NCI-H526 treated with DMSO at 0.1 percent for 48 hours (cell line): ENCODE measurements at places on chromosomes 5 and 9.
A peak's percentile ranks its signal among the peaks of the same experiment; 100 is the strongest.

- DNase-seq = no peak
Observed at GRCh38 chr5:137328991-137329390, 170.1 kb downstream of the SPOCK1 start.

- no peak for DNase-seq
Observed at GRCh38 chr5:77718934-77719610, 57.1 kb downstream of the TBCA start.

- no peak for DNase-seq
Observed at GRCh38 chr5:172110260-172110815, 77.7 kb downstream of the STK10 start.

- no peak for DNase-seq
Observed at GRCh38 chr9:18138656-18139055, 335.3 kb upstream of the ADAMTSL1 start.

GRCh38 chr5:40813698-40814281 lies 15.6 kb upstream of the PRKAA1 start:
- DNase-seq = no peak

DNA sequence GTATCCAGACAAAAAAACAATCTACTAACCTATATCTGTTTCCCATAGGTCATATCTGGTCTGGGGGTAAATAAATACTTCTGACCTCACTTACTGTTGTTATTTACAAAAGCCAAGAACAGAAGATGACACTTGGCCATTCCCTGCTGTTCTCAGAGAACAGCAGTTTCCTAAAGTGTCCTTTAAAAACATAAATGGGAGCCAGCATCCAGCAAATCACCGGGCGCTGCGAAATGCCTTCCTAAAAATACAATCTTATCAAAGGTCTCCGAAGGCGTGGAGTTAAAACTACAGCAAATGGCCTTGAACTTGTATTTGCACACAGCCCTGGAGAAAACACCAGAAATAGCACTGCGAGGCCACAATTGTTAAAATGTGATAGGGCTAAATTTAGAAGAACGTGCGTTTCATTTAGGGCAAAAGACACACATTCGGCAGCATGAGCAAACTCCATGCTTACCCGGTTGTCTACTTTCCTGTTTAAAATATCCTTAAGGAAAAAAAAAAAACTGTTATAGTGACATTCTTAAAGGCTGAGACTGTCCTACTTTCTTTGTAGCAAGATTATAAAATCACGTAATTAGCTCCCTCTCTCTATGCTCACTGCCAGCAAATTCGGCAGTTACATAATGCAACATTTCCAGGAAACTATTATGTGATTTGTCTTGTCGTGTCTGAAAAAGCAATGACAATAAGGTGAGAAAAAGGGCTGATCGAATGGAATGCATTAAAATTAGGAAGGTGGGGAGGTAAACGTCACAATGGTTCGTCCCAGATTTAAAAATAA lies 1.5 kb downstream of the NFIL3 start:
- no peak for DNase-seq

DNA sequence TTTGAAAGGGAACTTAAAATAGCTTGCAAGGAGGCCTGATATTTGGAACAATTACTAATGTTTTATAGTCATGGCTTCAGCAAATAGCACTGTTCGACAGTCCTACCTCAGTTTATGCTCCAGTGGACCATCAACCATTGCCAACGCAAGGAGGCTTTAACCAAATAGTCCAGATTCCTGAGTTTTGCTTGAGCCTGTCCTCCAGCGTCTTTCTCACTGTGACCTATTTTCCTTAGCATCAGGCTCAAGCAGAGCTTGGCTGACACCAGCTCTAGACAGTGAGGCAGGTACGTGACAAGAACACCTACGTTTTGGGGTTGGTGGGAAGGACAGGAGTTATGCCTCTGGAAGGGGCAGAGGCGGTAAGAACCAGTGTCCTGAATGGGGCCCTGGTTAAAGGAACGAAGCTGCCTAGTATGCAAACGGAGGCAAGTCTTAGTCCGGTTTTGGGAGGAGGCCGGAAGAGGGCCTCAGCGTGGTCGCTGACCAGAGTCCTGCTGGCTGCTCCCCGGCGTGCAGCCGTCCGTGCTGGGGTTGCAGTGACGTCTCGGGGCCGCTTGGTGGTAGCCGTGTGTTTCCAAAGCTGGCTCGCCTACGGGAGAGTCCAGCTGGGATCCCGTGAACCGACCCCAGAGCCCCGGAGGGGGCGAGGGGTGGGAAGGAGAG lies 998 bp upstream of the FGF18 start:
- DNase-seq = peak; percentile 32

- no peak for DNase-seq
Observed at GRCh38 chr9:127014216-127014909, 99.8 kb downstream of the RALGPS1 start.

GRCh38 chr9:134526584-134527477 lies 114.8 kb upstream of the COL5A1 start:
- DNase-seq = no peak

GRCh38 chr9:38032266-38033110 lies 36.5 kb downstream of the SHB start:
- no peak for DNase-seq

DNA sequence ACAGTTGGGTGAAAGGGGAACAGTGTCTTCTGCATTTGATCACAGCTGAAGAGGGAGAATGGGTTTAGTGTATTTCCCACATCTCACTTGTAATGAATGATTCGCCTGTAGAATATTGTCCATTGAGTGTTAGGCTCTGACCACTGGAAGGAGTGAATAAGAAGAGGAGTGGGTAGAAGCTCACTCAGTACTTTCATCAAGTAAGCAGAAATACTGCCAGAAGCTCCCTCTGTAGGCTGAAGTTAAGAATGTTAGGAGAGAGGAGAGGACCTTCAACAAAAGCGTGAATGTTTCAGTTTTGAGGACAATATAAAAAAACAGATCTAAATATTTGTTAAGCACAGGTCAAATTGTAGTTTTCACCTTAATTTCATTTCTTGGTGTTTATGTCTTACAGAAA lies 27.5 kb downstream of the FSD1L start:
- no peak for DNase-seq

DNA sequence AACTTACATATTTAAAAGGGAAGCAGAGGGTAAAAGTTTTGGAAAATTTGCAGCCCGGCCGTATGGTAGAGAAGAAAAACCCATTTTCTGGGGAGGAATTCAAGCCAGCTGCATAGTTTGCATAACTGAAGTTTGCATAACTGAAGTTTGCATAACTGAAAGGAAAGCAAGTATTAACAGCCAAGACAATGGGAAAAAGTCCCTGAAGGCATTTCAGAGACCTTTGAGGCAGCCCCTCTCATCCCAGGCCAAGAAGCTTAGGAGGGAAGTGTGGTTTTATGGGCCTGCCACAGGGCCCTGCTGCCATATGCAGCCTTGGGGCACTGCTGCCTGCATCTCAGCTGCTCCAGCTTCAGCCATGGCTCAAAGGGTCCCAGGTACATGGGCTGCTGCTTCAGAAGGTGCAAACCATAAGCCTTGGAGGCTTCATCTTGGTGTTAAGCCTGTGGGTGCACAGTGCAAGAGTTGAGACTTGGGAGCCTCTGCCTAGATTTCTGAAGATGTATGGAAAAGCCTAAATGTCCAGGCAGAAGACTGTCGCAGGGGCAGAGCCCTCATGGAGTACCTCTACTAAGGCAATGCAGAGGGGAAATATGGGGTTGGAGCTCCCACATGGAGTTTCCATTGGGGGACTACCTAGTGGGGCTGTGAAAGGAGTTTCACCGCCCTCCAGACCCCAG lies 36.9 kb upstream of the CXCL14 start:
- DNase-seq = peak; percentile 44

DNA sequence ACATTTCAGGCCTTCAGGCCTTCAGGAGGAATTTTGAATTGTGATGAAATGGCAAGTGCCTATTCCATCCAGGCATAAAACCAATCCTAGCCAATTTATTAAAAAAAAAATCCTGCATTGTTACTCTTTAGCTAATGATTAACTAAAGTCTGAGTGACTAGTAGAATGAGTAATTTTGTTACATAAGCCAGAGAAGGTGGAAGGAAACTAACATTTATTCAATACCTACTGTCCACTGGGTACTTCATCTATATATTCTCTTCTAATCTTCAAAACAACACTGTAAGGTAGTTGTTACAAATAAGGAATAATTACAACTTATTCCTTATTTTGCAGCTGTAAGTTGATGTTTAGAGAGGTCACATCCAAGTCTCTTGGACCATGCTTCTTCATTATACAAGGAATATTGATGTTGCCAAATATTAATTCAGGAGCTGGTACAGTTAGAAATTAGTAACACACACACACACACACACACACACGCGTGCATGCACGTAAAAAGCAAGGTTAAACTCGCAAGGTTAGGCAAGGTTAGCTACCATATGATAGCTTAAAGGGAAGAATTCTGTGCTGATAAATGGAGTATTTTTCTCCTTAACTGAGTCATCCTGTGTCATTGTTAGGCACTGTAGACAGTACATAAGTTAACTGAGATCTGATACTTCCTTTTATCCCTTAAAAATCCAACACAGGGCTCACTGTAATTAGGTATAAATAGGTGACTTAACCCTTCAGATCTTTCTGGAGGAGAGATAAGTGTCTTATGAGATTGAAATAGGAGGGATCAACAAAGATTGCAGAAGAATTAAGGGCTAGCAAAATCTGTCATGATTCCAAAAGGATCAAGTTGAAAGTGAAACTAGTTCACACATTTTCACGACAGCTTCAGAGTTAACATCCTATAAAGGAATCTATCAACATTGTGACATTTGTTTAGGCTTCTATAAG lies 596.9 kb downstream of the PDE4D start:
- DNase-seq = no peak
